Hematopoietic multipotent progenitor cell treated with erythropoietin and hydrocortisone succinate and interleukin-3 and kit ligand, for 15 days (in vitro differentiated cells): ENCODE measurements at places on chromosomes 6 and 20.

- DNase-seq: no peak
Measured at GRCh38 chr20:12592756-12593155, 416.0 kb upstream of the SPTLC3 start.

- DNase-seq: no peak
Measured at GRCh38 chr6:105178110-105178509, 1.7 kb downstream of the POPDC3 start.

DNA sequence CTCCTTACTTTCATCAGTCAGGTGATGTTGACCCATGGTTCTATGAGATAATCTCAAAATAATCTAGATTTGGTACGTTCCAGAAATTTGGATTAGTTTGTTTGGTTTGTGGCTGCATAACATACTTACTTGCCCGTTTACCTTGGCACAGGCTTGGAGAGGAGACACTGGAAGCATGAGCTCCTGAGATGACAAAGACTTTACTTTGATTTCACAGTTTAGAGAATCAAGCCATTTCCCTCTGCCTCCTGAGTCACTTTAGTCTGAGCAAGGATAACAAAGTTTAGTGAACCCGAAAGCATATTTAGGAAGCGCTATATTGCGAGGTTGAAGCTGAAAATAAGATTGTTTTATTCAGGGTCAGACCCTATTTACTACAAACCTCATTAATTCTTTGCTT, 643.4 kb downstream of the QKI start:
- no peak for DNase-seq

GRCh38 chr6:29790626-29791025, 37.0 kb upstream of the HLA-G start:
- no peak for DNase-seq

DNA sequence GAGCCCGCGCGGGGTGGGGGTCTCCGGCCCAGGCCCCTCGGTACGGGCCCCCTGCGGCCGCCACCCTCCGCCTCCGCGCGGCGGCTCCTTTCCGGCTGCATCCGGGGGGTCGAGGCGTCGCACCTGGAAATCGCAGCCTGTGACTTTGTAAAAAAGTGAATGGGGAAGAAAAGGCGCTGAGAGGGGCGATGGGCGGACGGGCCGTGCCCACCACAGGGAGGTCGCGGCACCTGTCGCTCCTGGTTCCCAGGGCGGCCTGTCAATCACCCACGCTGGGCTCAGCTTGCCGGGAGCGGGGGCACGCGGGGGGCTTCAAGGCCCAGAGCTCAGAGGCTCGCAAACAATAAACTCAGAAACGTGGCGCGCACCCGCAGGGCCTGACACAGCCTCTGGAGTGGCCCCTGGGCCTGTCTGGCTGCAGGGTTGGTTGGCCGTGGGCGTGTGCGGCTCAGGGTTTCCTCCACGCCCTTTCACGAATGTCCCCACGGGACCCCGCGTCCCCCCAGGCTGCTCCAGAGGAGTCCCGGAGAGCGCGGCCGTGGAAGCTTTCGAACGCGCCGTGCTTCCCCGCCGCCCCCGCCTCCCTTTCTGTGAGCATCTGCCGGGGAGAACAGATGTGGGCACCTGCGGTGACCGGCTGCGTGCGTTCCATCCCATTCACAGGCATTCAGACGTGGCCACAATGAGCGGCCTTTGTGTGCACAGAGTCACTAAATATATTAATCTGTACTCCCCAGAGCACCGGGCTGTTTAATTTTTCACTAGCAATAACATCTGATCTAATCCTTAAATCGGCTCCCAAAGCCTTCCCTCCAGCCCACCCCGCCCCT, 6.1 kb upstream of the DLL1 start:
- no peak for DNase-seq
